ENCODE measurements at places on chromosomes 3 and 15. TPM values are rescaled to one million over a fixed set of nuclear protein-coding genes. Genes with fewer than 3 reads are reported as not detected.

The GOLGA8S gene
- total RNA-seq = not detected

The SLC38A3 gene
- total RNA-seq = not detected

The PPP2R3A gene
- total RNA-seq = 22.5 TPM

The PPP1R2 gene
- 472 TPM for total RNA-seq

The CYB561D2 gene
- total RNA-seq = 10.9 TPM

The CPN2 gene
- total RNA-seq = not detected

The IMPG2 gene
- 0.96 TPM for total RNA-seq

The GPR27 gene
- 2.8 TPM for total RNA-seq

The CSTA gene
- 9.2 TPM for total RNA-seq

The CCR9 gene
- not detected for total RNA-seq

The TRH gene
- total RNA-seq = not detected

The ZBTB38 gene
- 187 TPM for total RNA-seq

The ABTB1 gene
- 25.3 TPM for total RNA-seq

The SLC9C1 gene
- total RNA-seq = 0.15 TPM

The RBPMS2 gene
- total RNA-seq = 24.0 TPM

The NOX5 gene
- 0.12 TPM for total RNA-seq

The UROC1 gene
- not detected for total RNA-seq

The LCTL gene
- not detected for total RNA-seq

The KBTBD12 gene
- 4.2 TPM for total RNA-seq

The FANCD2OS gene
- not detected for total RNA-seq

The GPR149 gene
- total RNA-seq = not detected

The THSD4 gene
- 23.1 TPM for total RNA-seq

The SST gene
- 0.81 TPM for total RNA-seq

The TM6SF1 gene
- 3.4 TPM for total RNA-seq

The PTX3 gene
- 9.1 TPM for total RNA-seq

The SGO1 gene
- total RNA-seq = 0.54 TPM

The THOC7 gene
- total RNA-seq = 84.4 TPM

The CLDN16 gene
- not detected for total RNA-seq

The DUSP7 gene
- 16.0 TPM for total RNA-seq

The ITPKA gene
- 0.94 TPM for total RNA-seq

Measured in gastroesophageal sphincter (tissue), 4 donors.